ENCODE measurements at places on chromosomes 6 and 20.

- DNase-seq, result no peak
Observed at GRCh38 chr20:49435639-49436038, 46.8 kb downstream of the KCNB1 start.

- DNase-seq, result no peak
Observed at GRCh38 chr6:29757701-29758293, 34.6 kb downstream of the HLA-F start.

- DNase-seq, result no peak
Observed at GRCh38 chr6:167090171-167090570, 32.7 kb upstream of the CCR6 start.

DNA sequence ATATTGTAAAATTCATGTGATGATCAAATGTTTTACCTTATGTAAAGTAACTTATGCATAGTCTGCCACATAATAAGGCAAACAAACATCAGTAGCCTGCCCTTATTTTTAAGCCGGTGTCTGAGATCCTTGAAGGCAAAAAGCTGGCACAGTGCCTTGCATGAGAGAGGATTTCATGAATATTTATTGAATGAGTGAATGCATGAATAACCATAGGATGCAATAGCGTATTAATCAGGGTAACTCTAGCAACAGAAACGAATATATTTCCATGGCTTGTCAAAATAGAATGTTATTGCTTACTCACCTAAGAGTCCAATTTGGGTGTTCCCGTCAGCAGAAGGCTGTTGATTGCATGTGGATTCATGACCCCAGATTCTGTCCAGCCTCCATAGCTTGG lies 34.9 kb downstream of the BTBD3 start:
- no peak for DNase-seq

GRCh38 chr20:22684072-22684762 lies 99.8 kb upstream of the FOXA2 start:
- peak; percentile 93 for DNase-seq

DNA sequence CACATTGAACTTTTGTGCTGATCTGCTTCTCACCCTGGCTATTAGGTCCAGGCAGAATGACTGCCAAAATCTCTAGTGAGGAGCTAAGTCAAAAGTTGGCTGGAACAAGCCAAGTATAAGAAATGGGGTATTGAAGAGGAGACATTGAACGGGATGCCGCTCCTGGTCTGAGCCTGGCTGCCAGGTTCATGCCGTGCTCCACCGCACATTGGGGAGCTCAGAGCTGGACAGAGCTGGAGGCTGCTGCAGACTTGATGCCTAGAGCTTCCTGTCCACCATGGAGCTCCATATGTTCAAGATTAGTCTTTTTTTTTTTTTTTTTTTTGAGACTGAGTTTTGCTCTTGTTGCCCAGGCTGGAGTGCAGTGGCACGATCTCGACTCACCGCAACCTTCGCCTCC lies 4.1 kb upstream of the IFT52 start:
- DNase-seq, result no peak

DNA sequence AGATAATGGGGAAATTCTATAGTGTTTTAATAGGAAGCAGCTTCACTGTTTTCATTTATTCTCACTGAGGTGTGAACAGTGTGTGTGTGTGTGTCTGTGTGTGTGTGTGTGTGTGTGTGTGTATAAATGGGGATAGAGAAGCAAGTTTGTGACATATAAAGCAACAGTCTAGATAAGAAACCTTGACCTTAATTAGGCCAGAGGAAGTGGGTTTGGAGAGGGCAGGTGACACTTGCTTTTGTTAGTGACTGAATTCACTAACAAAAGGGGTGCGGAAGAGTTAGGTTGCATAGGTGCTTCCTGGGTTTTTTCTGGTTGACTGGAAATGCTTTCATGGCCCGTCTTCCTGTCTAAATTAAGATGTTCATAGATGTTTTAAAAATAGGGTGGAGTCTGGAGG lies 515.7 kb upstream of the FLRT3 start:
- DNase-seq, result no peak

DNA sequence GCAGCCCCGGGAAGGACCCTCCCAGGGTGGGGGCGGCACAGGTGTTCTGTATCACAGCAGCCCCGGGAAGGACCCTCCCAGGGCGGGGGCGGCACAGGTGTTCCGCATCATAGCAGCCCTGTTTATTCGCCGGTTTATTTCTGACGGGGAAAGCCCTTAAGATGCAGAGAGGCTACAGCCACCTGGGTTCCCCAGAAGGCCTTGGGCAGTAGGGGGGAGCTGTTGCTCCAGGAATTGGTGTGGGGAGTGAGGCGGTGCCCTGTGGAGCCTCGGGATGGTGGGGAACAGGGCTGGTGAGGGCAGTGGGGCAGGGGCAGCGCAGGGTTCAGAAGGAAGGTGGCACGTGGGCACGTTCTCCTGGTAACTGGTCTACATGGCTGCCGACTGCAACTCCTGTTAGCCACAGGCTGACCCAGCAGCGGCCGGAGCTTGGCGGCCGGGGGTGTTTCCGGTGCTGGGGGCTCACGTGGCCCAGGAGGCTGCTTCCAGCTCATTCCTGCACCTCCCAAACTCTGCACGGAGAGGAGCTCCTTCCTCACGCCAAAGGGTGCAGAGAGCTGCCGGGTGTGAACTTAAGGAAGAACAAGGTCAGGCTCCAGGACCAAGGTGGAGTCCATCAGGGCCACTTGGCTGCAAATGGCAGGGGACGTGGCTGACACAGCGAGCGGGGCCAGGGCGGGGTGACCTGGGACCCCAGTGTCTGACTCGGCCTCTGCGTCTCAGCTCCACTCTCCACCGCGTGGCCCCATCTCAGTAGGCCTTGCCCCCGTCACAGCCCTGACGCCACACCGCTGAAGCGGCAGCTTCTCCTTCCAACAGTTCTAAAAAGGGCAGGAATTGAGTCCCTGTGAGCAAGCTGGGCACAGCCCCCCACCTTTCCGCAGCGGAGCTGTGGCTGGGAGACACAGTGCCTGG lies 13.2 kb downstream of the SLCO4A1 start:
- DNase-seq, result no peak

DNA sequence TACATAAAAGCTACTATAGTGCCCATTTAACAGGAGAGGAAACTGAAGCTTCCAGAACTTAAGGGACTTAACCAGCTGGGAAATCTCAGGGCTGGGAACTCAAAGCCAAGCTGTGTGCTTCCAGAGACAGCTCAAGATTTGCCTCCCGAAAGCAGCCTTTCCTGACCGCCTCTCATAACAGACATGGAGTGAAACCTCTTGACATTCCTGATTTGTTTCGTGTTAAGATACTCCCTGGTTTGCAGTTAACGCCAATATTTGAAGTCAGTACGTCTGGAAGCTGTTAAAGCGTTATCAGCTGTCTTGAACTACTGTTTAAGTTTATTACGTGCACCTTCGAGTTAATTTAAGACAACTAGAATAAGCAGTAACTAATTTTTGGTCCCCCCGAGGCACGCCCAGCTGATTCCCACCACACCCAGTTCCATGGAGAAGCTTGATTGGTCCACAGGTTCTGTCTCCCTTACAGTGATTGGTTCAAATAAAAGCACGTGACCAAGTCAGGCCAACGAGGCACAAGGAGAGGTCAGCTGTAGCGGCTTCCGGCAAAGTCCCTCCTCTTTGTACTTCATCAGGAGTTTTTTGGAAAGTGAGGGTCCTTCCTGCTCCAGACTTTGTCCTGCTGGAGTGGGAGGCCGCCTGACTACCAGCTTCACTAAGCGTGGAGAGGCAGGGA lies 8.9 kb upstream of the TCP11 start:
- DNase-seq, result no peak

GRCh38 chr6:32222333-32223230 lies 1.3 kb downstream of the NOTCH4 start:
- DNase-seq, result no peak

- DNase-seq, result no peak
Observed at GRCh38 chr6:44681761-44682160, 294.3 kb downstream of the CDC5L start.

GRCh38 chr20:45834797-45835161 lies 1.2 kb downstream of the SNX21 start:
- no peak for DNase-seq

DNA sequence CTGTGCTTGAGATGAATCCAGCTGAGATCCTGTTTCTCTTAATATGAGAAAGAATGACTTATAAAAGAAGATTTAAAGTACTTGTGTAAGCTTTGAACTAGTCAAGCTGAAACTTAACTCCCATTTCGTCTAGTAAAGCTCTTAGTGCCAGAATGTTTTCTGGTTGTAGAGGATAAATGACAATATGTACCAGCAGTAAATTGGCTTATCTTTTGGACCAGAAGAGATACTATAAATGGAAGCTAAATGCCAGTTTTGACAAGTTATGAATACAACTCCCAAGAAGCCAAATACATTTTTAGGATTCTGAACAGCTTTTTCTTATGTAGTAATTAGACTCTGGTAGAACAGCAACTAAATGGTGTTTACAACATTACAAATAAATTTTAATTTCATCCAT lies 608.7 kb downstream of the EYS start:
- no peak for DNase-seq

DNA sequence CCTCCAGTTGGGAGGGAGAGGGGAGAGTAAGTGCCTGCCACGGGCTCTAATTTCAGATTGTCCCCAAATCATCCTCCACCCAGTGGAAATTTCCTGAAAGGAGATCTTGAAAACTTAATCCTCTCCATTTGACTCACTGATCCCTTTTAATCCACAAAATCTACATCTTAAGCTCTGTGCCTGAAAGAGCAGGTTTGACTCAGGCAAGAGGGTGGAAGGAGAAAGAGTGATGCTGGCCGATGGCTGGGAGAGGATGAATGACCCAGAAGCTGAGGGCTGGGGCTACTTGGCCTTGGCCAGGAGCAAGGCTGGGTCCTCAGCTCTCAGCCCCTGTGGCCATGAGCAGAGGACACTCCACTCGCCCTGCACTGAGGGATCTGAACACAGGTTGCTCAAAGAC lies 8.1 kb downstream of the BPIFA2 start:
- DNase-seq, result no peak

DNA sequence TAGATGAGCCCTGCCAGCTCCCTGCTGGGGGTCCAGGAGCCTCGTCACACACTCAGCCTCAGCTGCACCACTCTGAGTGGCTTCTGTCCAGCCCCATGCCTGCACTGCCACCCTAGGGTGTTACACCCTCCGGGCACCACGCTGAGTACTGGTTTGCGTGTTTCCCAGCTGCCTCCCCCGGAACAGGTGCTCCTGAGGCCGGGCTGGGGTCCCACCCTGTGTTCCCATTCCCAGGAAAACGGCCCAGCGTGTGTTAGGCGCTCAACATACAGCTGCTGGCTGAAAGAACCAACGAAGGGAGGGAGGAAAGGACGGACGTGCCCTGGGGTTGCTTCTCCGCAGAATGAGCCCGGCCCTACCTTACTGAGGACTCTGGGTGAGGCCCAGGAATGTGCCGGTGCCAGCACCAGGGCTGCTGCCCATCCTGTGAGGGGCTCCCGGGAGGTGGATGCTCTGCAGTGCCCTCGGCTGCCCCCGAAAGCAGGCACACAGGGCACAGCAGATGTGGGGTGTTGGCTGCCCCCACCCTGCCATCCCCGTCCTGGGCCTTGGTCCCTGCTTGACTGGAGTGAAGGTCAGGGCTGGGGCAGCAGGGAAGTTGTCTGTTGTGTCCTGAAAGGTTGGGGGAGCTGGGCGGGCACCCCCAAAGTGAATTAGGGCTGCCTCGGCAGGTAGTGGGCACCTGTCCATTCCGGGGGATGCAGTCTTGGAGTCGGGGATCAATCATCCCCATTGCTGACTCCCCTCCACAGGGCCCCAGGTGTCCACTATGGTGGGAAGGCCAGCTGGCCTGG lies 16.3 kb downstream of the LAMA5 start:
- no peak for DNase-seq

DNA sequence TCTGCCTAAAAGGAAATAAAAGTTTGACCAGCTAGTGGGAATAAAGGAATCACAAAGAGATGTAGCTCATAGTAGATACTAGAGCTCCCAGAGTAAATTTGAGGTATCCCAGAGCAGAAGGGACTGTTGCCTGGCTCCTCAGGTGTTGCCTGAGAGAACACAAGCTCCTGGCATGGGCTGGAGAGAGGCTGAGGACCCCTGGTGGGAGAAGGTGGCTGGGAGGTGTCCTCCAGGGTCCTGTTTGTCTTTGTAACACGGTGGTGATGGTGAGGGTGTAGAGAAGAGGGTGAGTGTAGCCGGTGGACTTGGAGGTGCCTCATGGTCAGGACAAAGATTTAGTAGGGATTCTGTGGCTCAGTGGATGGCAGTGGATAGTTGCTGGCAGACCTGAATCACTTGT lies 28.1 kb upstream of the NNAT start:
- DNase-seq, result no peak

GRCh38 chr6:158910484-158911440 lies 89.2 kb downstream of the RSPH3 start:
- no peak for DNase-seq

DNA sequence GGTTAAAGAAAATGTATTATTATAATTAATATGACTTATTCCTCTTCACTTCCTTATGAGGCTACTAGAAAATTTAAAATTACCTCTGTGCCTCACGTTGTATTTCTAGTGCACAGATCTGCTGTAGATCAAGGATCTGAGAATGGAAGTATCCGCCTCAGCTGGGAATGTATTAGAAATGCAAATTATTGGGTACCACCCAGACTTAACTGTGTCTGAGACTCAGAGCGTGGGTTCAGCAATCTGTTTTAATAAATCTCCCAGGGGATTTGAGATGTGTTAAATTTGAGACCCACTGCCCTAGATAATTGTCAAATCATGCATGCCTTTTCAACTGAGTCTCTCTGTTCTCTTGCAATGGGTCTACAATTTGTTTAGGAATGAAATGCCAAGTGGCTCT lies 658.0 kb upstream of the NOX3 start:
- DNase-seq, result no peak

DNA sequence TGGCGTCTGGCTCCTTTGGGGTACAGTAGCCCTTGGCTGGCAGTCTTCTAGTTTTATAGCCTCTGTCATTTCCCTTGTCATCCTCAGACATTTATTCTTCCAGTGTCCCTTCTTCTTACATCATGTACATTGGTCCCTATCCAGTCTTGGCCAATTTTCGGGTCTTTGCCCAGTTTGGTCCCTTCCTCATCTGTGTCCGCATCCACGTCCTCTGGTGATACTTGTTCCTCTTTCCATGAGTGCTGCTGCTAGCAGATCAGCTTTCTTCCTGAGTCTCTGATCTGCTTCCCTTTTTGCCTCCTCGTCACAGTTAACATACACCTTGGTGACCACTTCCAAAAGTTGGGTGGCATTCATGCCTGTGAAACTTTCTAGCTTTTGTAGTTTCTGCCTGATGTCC lies 86.2 kb upstream of the GPR6 start:
- DNase-seq, result no peak

DNA sequence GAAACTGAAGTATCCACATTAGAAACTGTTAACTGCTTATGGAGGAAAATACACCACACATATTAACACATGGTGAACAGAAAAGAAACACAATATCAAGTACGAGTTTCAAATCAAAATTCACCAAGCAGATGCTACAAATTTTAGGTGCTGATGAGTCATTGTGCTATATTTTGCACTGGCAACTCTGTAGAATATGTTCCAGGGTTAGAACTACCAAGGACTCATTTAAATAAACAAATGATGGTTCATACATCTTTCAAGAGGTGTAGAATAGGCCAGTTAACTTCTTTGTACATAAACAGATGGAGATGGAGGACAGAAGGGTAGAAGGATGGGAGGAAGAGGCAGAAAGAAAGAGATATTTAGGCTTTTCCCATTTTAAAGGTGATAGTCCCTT lies 184.9 kb downstream of the ARHGAP18 start:
- no peak for DNase-seq

- no peak for DNase-seq
Observed at GRCh38 chr6:91523511-91523910, 936.6 kb upstream of the MAP3K7 start.
